Neural cell (in vitro differentiated cells): ENCODE measurements at places on chromosomes 16 and 17. TPM values are rescaled to one million over a fixed set of nuclear protein-coding genes. Genes with fewer than 3 reads are reported as not detected.

ZPBP2 gene
- not detected in 2 replicates for polyA plus RNA-seq

KRTAP9-2 gene
- not detected in 2 replicates for polyA plus RNA-seq

GJD3 gene
- polyA plus RNA-seq = not detected in 2 replicates

QPRT gene
- polyA plus RNA-seq = 2.7 and 3.9 TPM in 2 replicates

SCGB1C2 gene
- not detected in 2 replicates for polyA plus RNA-seq

MYH2 gene
- polyA plus RNA-seq = 0.04 TPM in 1 of 2 replicates, not detected in the other

TEKT5 gene
- polyA plus RNA-seq = not detected in 2 replicates

CEP131 gene
- 21.3 and 33.0 TPM in 2 replicates for polyA plus RNA-seq

PRSS22 gene
- not detected in 2 replicates for polyA plus RNA-seq

KRT12 gene
- not detected in 2 replicates for polyA plus RNA-seq

ACE gene
- 1.5 and 2.1 TPM in 2 replicates for polyA plus RNA-seq

PPL gene
- polyA plus RNA-seq = 0.66 and 0.81 TPM in 2 replicates

KRT36 gene
- polyA plus RNA-seq = not detected in 2 replicates

HMOX2 gene
- polyA plus RNA-seq = 62.9 and 79.4 TPM in 2 replicates

RNF112 gene
- polyA plus RNA-seq = 33.3 and 34.7 TPM in 2 replicates

ENPP7 gene
- not detected in 2 replicates for polyA plus RNA-seq

KRTAP3-1 gene
- not detected in 2 replicates for polyA plus RNA-seq

NMRAL1 gene
- 6.3 and 10.0 TPM in 2 replicates for polyA plus RNA-seq

CCL4 gene
- not detected in 2 replicates for polyA plus RNA-seq

CLEC3A gene
- not detected in 2 replicates for polyA plus RNA-seq

GDPD3 gene
- polyA plus RNA-seq = 2.7 and 3.6 TPM in 2 replicates

KRTAP9-8 gene
- not detected in 2 replicates for polyA plus RNA-seq

CFAP119 gene
- 17.0 and 23.3 TPM in 2 replicates for polyA plus RNA-seq

SMYD4 gene
- polyA plus RNA-seq = 6.8 and 12.9 TPM in 2 replicates
